NCI-H524 (cell line): ENCODE measurements at places on chromosomes 6 and 20.

- no peak for DNase-seq
Measured at GRCh38 chr6:96171112-96171511, 155.3 kb downstream of the FUT9 start.

- no peak for DNase-seq
Measured at GRCh38 chr6:11200356-11200755, 32.1 kb downstream of the NEDD9 start.

- DNase-seq: no peak
Measured at GRCh38 chr20:11797156-11797555, 120.5 kb upstream of the BTBD3 start.

DNA sequence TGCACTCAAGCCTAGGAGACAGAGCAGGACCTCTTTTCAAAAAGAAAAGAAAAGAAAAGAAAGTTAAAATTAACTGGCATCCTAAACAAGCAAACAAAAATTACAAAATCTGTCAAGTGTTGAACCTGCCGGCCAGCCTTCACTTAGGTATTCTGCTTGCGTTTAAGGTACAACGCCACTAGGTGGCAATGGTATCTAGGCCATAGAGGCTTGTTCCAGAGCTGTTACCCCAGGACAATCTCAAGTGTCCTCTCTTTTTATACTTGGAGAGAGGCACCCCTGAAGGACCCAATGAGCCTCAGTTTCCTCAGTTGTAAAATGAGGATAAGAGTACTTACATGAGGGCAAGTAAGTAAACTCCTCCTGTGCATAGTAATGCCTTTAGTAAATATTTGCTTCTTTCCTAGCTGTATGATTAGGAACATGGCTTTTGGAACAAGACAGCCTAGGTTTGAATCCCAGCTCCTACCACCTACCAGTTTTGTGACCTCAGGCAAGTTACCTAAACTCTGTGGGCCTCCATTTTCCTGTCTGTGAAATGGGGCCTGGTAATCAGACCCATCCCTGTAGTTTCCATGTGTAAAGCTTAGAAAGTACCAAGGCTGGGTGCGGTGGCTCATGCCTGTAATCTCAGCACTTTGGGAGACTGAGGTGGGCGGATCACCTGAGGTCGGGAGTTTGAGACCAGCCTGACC is 5.8 kb upstream of the PACSIN1 start:
- peak; percentile 45 for DNase-seq

GRCh38 chr6:3731700-3732099 is 19.8 kb downstream of the PXDC1 start:
- peak; percentile 21 for DNase-seq

DNA sequence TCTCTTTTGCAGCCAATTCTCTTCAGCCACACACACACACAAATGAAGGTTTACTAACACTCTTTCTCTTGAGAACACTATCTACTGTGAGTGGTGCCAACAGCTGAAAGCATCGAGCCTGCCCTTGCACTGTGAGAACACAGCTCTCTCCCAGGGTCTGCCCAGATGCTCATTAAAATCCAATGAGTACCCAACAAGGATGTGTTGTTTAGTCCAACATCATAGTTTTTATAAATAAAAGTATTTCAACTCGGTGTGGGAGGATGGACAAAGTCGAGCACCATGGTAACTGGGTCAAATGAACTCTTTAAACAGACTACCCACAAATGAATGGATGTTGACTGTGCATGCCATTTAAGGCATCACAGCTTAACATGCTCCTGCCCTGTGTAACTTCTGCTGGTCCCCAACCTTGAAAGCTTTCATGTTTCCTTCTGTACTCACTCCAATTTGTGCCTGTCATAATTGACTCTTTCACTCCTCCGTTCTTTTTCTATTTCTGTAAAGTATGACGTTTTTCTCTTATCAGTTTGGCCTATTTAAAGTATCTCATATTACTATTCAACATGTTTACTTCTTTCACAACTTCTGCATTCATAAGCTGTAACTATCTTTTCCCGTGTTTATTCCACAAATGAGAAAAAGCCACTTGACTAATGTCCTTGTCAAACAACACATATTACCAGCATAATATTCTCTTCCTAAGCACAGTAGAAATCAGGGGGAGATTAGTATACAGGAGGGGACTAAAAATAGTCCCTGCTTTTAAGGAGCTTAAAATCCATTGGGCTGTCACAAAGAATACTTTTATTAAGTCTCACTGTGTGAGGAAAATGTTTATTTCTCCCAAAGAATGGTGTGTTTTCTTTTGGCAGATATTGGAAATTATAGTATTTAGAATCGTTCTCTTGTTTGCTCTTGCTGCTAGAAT is 215.4 kb downstream of the RFPL4B start:
- DNase-seq: no peak

- DNase-seq: no peak
Measured at GRCh38 chr20:8972963-8973705, 95.8 kb upstream of the PLCB4 start.

- no peak for DNase-seq
Measured at GRCh38 chr6:106064756-106065155, 21.4 kb upstream of the PRDM1 start.

DNA sequence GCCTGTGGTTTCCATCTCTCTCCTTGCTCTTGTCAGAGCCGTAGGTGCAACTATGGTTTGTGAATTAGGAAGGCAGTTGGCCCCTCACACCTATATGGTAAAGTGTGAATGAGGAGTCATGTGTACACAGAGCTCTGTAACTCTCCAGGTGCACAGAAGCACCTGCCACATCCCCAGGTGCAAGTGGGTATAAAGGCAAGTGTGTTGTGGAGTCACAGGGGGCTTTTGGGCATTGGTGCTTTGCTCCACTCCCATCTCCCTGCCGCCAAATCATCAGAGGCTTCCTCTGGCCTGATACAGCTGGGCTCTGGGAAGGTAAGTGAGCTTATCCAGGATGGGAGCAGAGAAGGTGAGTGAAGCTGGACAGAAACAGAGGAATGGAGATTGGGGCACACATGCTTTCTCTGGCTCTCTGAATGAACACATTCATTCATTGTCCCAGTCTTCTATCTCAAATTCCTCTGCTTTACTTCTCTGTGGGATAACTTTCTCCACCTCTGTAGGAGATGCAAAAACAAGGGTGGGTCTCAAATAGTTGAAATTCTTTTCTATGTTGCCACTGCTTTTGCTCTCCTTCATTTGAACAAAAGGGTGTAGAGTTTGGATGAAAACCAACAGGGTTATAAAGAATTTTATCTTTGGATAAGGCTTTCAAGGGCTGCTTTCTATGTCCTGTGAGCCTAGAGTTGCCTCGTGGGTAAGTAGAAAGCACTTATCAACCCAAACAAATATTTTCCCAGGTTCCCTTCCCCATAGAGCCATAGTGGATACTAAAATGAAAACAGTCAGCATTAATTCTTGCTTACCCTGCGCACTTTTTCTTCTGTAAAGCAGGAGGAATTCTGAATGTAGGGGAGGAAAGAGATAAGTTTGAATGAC is 45.0 kb upstream of the RIPOR2 start:
- DNase-seq: no peak

DNA sequence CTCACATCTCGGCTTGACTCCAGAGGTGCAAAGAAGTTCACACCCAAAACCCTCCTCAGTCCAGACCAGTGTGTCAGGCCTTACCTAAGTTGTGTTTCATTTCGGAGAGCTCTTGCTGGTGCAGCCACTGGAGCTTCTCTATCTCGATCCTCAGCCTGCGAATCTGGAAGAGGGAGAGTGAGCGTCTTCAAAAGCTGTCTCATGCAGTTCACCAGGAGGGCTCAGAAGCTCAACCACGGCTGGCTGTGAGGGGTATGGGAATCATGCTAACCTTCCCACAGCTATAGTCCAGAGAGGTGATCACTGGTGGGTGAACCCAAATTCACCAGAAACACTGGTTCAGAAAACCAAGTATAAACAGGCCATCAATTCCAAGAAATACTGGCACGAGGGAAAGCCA is 129.4 kb downstream of the ZMYND8 start:
- no peak for DNase-seq

DNA sequence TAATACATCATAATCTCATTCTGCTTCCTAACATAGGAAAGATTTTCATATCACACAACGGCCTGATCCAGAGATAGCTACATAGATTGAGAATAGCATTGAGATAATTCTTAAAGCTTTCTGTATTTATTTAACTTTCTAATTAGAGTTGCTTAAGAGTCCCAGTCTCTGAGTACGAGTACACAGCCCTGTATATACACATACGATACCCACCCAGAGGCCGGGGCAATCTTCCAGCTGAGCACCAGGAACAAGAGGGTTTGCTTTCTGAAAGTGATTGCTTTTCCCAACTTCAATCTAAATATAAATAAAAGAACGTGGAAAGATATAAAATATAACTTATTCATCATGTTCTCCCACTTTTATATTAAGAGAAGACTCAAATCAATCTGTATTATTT is 313.8 kb downstream of the COL12A1 start:
- DNase-seq: no peak

DNA sequence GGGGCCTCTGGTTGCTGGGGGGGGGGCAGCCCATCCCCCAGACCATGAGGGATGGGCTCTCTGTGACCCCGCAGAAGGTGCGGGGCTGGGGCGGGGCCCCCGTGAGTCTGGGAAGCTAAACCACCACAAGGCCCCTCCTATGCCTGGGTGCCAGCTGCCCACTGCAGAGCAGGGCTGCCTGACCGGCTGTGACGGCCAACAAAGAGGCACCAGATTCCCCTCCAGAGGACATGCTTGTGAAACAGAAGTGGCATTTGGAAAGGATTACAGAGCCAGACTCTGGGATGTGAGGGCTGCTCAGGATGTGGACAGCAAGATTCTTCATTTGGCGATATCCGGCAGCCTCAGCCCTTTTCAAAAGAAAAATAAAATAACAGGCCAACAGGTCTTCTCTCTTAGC is 16.5 kb upstream of the NTSR1 start:
- peak; percentile 95 for DNase-seq

GRCh38 chr6:31948753-31949413 is 3.0 kb downstream of the CFB start:
- DNase-seq: no peak

DNA sequence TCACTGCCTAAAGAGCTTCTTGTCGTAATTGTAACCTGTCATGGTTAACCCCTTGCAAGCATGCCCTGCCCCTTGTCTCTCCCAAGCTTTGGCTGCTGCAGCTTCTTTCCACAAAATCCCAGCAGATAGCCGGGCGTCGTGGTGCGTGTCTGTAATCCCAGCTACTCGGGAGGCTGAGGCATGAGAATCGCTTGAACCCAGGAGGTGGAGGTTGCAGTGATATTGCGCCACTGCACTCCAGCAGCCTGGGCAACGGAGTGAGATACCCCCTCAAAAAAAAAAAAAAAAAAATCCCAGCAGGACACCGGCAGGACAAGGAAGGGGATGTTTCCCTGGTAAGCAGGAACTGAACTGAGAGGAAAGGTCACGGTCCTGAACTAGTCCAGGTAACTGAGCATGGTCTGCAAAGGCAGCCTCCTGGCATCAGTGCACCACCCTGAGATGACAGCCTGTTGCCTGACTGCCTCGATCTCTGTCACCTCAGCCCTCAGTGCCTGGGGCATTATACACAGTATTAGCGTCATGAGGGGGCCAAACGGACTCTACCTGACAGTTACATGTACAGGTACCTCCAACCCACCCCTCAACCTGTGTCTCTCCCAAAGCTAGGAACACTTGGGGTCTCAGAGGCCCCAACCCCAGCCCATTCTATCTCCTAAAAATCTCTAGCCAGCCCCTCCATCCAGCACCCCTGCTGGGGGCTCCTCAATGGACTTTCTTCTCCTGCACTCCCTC is 1.8 kb downstream of the LZTS3 start:
- DNase-seq: no peak

GRCh38 chr20:576156-576555 is 32.6 kb upstream of the CSNK2A1 start:
- peak; percentile 32 for DNase-seq

DNA sequence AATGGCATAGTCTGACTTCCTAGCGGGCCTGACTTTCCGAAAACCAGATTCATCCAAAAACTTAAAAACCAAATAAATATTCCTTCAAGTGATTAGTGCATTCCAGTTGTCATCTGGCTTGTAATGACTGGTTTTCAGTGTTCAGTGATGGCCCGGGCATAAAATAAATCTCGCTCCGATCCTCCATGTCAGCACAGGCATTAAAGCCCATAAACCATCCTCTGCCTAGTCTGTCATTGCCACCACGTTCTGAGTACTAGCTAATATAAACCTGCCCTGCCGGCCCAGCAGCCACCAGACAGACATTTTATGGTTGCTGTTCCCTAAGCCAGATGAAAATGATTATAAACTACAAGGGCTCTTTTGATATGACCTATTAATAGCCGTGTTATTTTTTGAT is 232.3 kb upstream of the GMDS start:
- no peak for DNase-seq

DNA sequence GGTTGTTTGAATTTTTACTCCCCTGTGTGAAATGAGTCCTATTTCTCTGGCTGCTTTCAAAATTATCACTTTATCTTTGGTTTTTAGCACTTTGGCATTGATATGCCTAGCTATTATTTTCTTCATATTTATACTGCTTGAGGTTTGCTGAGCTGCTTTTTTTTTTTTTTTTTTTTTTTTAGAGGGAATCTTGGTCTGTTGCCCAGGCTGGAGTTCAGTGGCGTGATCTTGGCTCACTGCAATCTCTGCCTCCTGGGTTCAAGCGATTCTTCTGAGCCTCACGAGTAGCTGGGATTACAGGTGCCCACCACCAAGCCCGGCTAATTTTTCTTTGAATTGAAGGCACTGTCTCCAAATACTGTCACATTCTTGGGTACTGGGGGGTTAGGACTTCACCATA is 40.6 kb downstream of the STXBP5 start:
- no peak for DNase-seq

DNA sequence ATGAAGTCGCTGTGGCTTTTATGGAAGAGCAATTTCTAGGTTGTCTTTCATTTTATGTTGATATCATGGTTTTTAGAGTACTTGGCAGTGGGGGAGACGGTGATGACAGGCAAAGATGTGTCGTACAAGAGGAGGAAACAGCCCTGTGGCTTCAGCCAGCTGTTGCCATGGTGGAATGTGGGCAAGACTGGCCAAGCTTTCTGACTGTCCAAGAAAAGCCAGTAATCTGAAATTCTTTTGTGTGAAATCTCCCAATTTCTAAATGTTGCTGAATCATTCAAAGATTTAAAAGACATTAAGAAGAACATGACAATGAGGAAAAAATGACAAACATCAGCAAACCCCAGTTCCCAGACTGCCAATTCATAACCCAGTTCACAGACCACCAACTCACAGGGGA is 23.1 kb downstream of the PFDN4 start:
- DNase-seq: no peak

DNA sequence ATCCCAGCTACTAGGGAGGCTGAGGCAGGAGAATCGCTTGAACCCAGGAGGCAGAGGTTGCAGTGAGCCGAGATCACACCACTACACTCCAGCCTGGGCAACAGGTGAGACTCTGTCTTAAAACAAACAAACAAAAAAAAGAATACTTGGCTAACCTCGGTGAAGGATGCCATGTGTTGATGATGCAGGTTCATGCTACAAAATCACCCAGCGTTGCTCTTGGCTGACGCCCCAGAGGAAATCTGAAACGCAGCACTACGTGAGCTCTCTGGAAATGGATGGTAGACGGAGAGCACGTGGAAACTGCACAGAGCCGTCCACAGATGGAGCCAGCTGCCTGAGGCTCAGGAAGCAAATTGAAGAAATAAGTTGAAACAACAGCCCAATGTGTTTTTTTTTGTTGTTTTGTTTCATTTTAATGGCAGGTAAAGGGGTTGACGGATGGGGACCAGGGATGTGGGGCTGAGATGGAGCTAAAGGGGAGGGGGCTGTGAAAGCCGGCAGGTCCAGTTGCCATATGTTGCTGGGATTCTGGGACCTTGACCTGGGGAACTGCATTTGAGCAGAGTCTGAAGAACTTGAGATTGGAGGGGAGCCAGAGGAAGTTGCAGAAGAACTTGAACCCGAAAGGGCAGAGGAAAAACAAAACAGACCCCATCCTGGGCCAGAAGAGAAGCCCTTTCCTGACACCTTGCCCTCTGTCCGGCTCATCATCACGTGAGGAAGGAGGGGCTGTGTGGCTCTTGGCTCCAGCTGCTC is 12.8 kb upstream of the MANBAL start:
- DNase-seq: no peak
